ENCODE measurements at places on chromosomes 11 and 22.
A peak's percentile ranks its signal among the peaks of the same experiment; 100 is the strongest.

- no peak for DNase-seq
These were observed 775 bp downstream of the FAM181B start for GRCh38 chr11:82732734-82733443.

DNA sequence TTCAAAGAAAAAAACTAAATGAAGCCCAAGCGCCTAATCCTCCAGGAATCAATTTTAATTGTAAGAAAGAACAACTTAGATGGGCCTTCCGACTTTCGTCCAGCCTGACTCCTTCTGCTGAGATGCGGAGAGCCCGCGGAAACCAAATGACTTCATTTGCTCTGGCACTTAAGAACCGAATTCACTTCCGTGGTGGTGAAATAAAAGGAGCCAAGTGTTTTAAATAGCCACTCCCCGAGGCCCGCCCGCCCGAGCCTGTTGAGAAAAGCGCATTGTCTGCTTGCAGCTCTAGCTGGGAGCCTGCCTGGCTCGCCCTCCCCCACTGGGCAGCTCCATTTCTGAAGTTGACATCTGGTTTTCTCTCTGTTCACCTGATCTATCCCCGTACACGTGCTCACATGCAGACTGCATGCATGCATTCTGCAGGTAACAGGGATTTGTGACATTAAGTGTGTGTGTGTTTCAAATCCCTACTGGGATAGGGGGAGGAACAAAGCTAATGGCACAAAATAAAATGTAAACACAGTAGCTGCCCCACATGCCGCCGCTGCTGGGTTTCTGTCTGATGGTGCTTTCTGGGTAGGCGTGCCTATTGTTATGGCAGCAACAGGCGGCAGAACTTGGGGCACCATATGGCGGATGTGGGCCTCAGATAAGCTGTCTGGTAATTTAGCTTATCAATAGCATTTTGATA lies 6.2 kb downstream of the TEAD1 start:
- DNase-seq = peak; percentile 82

DNA sequence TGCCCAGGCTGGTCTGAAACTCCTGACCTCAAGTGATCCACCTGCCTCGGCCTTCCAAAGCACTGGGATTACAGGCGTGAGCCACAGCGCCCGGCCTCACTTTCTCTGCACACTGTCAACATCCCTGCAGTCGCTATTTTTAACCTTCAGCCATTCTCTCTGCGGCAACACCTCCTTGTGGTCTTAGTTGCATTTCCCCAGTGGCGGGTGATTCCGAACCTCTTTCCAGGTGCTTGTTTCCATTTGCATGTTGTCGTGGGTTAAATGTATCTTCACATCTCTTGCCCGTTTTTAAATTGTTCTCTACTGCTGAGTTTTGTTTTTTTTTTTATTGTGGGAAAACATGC lies 2.2 kb upstream of the SCT start:
- DNase-seq = no peak

GRCh38 chr11:45158210-45158731 lies 11.8 kb downstream of the PRDM11 start:
- no peak for DNase-seq

GRCh38 chr11:14342906-14343305 lies 16.1 kb downstream of the RRAS2 start:
- DNase-seq = peak; percentile 31

GRCh38 chr11:12853652-12854296 lies 155.3 kb upstream of the RASSF10 start:
- DNase-seq = no peak
